NCI-H226 (cell line): ENCODE measurements at places on chromosomes 6 and 20.
A peak's percentile ranks its signal among the peaks of the same experiment; 100 is the strongest.

DNA sequence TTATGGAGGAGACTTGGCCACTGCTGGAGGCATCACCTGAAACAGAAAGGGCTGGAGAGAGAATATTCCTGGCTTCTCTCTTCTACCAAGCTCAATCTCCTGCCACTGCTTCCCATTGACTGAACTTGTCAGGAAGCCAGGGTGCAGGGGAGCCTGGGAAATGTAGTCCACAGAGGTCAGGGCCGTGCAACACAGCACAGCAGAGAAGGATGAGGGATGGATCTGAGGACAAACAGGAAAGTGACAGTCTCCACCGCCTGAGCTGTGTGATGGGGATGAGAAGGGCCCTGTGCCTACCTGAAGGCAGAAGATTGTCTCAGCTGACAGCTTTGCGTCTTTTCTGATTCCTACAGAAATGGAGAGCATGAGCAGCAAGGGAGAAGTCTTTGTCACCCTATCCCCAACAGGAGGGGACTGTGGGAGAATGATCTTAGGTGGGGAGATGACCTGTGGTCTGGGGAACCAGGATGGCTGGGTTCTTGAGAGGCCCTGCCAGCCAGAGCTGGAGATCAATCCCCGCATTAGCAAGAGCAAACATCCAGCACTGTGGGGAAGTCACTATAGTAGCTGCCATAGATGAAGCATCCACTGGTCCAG lies 114.2 kb downstream of the SNX5 start:
- no peak for DNase-seq

- DNase-seq: no peak
Measured at GRCh38 chr6:163835439-163836171, 421.1 kb downstream of the QKI start.

GRCh38 chr6:16127471-16127870 lies 1.4 kb upstream of the MYLIP start:
- DNase-seq: no peak

- DNase-seq: no peak
Measured at GRCh38 chr6:37340639-37340943, 13.2 kb upstream of the RNF8 start.

DNA sequence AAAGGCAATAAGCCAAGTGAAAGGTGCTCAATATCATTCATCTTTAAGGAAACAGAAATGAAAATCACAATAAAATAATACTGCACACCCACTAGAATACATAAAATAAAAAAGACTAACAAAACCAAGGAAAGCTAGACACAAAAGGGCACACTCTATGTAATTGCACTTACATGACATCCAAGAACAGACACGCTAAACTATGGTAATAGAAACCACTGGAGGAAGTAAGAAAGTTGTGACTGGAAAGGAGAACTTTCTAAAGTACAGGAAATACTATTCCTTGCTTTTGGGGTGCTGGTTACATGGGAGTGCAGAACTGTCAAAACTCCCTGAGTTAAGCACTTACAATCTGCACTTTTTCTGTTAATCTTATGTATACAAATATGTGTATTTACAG lies 253.7 kb upstream of the RUNX2 start:
- DNase-seq: no peak

DNA sequence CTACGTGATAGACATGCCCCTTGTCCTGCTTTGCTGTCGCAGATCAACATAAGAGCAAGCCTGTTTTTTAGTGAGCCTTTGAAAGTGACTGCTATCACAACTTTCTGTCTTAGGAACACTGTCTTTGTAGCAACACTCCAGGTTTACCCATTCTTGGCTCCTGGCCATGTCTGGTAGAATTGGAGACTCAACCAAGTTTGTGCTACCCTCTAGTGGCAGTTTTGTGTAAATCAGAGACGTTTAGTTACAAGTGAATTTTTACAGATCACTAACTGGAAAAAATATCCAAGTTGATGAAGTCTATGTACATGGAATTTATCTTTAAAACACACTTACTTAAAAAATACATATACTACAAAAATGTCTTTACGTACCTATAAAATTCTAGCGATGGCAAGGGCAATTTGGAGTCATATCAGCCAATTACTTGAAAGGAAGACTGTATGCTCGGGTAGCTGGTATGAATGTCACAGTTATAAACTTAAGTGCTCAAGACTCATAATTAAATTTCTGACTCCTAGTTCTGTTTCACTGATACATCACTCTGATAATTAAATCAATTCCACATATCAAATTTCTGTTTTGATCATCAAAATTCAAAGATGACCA lies 101.4 kb downstream of the ADGB start:
- peak; percentile 57 for DNase-seq

GRCh38 chr6:93468291-93468690 lies 48.9 kb upstream of the EPHA7 start:
- DNase-seq: no peak

DNA sequence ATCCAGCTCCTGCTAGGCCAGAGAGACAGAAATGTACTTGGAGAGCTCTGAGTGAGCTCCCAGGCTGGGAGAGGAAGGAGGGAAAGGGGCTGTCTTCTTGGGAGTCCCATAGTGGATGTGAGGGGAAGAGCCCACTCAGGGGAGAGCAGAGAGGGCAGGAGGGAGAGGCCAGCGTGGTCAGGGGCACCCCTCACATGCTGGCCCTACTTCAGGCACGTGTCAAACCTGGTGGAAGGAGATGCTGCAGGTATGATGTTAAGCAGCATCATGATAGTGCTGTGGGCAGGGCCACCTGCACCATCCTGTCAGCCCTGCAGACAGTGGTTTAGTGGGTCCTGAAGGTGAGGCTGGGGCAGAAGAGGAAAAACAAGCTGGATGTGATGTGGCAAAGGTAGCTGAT lies 265.4 kb upstream of the RNF24 start:
- no peak for DNase-seq

- DNase-seq: no peak
Measured at GRCh38 chr6:43740321-43740960, 29.6 kb upstream of the VEGFA start.

DNA sequence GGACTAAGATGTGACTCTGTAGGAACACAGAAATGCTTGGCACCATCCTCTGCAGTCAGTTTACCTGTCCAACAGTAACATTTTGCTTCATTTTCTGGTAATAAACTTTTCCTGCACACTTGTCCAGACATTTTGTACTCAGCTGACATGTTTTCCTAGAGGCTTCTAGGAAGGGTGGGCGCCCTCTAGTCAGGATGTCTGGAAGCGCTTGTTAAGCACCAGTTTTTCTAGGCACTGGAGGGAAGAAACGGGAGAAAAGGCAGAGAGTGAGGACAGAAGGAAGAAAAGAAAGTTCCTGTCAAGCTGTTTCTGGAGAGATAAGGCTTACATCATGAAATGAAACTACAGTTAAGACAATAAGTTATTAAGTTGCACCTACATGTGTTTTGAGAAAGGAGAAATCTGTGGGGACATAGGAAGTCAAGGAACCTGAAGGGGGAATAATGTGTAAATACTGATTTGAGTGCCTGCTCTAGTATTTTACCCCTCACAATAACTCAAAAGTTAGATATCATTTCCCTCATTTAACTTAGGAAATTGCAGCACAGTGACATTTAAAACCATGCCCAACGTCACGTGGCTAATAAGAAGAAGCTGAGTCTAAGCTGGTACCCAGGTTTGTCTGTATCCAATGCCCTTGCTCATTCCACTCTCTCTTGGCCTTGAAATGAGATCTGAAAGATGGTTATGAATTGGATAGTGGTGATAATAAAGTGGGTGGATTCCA lies 42.7 kb upstream of the TNFRSF21 start:
- DNase-seq: no peak

DNA sequence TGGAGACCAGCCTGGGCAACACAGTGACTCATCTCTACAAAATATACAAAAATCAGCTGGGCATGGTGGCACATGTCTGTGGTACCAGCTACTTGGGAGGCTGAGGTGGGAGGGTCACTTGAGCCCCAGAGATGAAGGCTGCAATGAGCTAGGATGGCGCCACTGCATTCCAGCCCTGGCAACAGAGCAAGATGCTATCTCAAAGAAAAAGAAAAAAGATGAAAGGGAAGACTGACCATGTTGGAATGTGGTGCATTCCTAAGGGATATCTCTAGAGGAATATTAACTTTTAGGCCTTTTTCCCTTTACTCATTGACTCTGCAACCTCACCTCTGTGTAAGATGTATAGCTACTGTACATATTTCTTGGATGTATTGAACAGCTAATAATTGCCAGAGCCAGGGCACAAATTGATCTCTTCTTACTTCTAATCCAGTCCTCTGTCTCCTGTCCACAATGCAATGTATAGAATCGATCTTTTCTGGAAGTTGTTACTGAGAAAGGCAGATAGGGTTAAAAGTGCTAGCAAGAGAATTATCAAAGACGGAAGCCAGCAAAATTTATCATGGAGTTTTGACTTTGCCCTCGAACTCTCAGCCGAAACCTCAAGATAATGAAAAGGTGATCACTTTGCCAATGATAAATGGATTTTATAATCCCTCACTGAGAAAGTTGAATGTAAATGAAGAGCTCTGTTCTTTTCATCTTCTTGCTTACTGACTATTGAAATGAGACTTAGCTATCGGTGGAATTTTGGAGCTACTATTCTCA lies 46.3 kb downstream of the GCNT2 start:
- DNase-seq: peak; percentile 77

- DNase-seq: no peak
Measured at GRCh38 chr20:24966317-24967012, 17.4 kb downstream of the CST7 start.

- no peak for DNase-seq
Measured at GRCh38 chr20:63765082-63765873, 25.7 kb downstream of the SLC2A4RG start.

DNA sequence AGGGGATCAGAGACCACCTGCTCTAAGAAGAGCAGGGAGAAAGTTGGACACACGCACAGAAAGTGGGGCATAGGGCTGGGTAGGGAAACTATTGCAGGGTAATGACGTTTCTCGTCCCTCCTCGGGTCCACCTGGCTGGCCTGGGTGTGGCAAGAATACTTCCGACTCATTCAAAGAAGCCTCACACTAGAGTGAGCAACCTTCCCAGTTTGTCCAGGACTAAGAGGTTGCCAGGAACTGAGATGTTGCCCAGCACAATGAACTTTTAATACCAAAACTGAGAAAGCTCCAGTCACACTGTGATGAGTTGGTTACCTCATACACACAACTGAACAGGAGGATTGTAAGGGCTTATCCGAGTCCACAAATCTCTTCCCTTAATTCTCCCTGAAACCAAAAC lies 74.5 kb upstream of the ADGRF1 start:
- no peak for DNase-seq
